A172 (cell line): ENCODE measurements at places on chromosomes 2 and 18. TPM values are rescaled to one million over a fixed set of nuclear protein-coding genes. Genes with fewer than 3 reads are reported as not detected.

Gene LRP1B
- total RNA-seq, result 0.03 TPM in 1 of 2 replicates, not detected in the other

Gene IMPA2
- total RNA-seq, result 12.9 and 17.6 TPM in 2 replicates

Gene NTSR2
- not detected in 2 replicates for total RNA-seq

GRCh38 chr2:220104871-220105351, 477.5 kb downstream of the SLC4A3 start:
- peak; percentile 77 for DNase-seq

DNA sequence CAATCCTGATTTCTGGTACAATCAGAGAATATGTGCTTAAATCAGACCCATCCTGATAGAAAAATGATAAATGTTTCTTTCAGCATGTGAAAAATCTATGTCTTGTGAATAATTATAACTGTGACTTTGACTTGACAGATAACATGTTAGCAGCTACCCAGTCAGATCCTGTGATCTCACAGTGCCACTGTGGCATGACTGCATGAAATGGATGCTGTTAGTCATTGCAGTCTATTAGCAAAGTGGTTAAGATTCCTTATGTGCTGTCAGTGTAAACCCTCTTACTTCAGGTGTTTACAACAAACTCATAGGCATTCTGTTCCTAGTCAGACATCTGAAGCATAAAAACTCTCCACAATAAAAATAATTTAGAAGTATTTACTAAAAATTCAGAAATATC, 244.6 kb upstream of the RND3 start:
- peak; percentile 35 for DNase-seq

DNA sequence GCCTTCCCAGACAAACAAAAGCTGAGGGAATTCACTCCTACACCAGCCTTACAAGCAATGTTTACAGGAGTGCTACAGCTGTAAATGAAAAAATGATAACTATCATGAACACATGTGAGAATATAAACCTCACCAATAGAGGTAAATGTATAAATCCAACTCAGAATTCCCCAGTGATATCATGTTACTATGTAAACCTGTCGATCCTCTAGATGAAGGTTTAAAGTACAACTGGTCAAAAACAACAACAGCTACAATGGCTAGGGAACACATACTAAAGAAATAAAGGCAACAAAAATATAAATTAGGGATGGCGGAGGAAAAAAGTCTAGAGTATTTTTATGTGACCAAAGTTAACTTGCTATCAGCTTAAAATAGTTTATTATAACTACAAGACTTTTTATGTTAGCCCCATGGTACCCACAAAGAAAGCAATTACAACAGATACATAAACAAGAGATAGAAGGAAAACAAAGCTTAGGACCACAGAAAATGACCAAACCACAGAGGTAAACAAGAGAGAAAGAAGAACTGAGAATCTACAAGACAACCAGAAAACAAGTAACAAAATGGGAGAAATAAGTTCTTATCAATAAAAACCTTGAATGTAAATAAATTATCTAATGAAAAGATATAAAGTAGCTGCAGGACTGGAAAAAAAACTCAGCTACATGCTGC, 8.3 kb downstream of the CERKL start:
- DNase-seq, result no peak

DNA sequence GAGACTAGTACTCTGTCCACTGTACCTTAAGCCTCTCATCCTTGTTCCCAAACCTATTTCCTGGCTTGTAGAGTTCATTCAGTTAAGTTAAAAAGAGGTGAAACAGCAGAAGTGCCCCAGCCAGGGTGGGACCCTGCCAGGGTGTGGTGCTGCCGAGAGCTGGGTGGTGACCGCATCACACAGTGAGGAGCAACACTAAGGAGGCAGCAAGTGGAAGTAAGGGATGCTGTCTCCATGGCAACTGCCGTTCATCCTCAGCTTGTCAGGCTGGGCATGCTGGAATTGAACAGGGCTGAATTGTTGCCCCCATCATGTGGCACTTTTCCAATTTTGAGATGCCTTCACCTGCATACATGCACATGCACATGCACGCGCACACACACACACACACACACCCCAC, 77.0 kb downstream of the VSNL1 start:
- DNase-seq, result no peak
